Stimulated activated CD4-positive, alpha-beta T cell treated with anti-CD3 and anti-CD28 coated beads, Interleukin-12 subunit alpha, Interleukin-12 subunit beta, amount 100 ng/mL, for 24 hours (primary cell): ENCODE measurements at places on chromosomes 16 and 17.

GRCh38 chr16:57509231-57509923, 23.1 kb upstream of the DOK4 start:
- DNase-seq = no peak

GRCh38 chr16:68985855-68986254, 119.6 kb upstream of the HAS3 start:
- DNase-seq = no peak

- no peak for DNase-seq
Observed at GRCh38 chr17:57905875-57906455, 49.2 kb downstream of the CUEDC1 start.

GRCh38 chr17:35448214-35448898, at the start of gene SLFN13:
SLFN13 (minus strand) TSS chr17:35448766; CDS start chr17:35445680, 3,086 bp downstream.
- peak; percentile 79 for DNase-seq

GRCh38 chr16:15398618-15399316, 3.2 kb downstream of the MPV17L start:
- no peak for DNase-seq

DNA sequence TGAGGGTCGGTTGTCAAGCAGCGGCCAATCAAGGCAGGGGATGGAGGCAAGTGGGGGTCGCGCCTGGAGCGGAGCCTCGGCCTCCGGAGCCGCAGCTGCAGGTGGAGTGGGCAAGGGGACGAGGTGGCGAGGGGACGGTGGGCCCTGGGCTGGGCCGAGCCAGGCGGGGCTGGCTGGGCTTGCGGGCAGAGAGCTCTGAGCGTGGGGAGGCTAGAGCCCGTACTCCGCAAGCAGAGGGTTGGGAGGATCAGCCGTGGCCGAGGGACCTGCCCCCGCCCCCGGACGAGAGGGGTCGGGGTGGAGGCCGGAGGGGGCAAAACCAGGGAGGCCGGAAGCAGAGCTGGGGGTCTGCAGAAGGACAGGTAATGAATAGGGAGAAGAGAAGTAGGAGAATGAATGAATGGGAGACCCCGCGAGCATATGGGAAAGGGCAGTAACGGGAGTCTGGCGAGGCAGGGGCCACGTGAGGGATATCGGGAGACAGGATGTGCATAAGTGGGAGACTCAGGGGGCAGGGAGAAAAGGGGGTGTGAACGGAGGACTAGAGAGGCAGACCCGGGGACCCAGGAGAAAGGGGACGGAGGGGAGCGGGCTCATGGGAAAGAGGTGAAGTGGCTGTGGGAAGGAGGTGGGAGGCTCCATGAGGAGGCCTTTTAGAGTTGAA, at the start of gene KATNB1:
TSS of gene KATNB1 (plus strand) at position 16 of the 664 bp plus-strand sequence. CDS start 1,474 bp downstream, outside the sequence.
- no peak for DNase-seq

DNA sequence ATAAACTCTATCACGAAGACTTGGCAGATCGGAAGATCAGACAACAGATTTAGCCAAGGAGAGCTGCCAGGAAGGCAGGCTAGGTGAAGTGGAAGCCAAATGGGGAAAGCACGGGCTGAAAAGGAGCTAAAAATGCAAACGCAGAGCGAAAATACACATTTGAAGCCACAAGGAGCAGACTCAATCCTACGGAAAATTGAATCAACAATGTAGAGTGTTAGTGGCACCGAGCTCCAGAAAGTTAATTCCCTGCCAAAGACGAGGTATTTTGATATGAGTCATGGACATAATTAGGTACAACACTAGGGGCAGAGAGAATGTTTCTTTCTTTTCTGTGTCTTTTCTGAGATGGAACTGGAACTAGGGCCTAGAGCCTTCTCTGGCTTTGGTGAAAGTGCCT, 20.7 kb downstream of the GSG1L start:
- no peak for DNase-seq

DNA sequence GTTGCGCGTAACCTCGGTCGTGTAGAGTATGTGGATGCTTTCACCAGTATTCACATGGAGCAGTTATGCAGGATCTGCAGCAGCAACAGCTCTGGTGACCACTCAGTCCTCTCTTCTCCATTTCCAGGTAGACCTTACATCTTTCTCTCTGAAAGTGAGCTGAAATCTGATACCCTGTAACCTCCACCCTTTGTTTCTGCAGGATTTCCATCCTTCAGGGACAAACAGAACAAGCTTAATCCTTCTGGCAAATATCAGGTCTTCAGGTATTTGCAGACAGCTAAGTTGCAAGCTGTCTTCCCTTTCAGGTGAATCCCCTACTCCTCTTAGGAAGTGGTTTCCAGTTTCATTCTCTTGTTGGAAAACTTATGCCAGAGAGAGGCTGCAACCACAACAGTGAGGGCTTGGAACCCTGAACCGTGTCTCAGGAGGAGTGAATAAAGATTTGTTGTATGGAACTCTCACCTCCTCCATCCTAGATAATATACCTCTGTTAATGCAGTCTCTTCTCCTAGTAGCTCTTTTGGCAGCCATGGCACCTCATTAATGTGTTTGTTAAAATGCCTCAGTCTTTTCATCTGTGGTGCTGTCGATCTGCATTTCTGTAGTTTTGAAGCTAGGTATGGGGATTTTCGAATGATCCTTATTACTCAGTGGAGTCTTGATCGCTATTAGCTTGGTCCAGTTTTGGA, 172.5 kb downstream of the PRKCA start:
- no peak for DNase-seq

GRCh38 chr16:65116216-65116615, 5.6 kb downstream of the CDH11 start:
- DNase-seq = no peak

GRCh38 chr16:77298418-77299360, 99.5 kb downstream of the SYCE1L start:
- DNase-seq = no peak

DNA sequence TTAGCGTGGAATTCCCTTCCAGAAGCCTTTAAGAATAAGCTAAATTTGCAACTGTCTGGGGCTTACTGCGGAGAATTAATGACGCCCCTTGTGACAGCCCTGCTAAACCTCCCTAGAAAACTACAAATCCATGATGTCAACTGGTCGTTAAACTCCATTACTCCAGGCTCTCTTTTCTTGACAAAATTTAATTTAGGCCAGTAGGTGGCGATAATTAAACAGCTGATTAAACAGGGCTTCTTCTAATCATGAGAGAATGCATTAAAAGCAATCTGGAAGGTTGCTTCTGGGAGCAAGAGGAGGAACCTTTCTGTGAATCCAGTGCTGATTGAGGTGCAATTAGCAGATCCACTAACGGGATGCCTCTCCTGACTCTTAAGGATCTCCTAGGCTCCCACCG, 8.1 kb upstream of the NLRP1 start:
- no peak for DNase-seq

DNA sequence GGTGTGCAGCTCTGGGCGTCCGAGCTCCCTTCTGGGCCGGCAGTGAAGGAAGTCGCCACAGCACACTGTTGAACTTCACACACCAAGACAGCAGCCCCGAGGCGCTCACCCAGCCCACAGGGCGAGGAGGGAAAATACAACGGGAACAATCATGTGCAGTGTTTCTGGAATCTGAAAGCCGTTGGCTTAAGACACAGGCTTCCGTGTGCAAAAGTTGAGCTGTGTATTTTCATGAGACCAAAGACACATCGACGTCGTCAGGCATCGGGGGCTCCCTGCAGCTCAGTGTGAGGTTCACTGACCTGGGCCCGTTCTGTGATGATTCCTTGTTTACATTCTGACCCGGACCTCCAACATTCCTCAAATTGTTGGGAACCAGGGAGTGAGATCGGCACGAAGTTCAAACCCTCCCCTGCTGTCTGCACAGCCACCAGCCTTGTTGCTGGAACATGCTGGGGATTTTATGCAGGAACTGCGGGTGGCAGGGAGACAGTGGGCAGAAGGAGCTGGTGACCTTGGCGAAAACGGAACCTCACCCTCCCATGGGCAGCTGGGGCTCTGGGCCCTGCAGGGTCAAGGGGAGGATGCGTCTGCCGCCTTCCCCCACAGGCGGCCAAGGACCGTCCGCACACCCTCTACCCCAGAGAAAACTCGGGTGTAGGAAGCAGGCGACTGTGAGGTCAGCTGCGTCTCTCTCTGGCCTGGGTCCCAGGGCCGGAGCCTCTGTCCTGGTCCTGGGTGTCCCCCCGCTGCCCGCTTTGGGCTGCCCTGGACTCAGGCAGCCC, 72.2 kb downstream of the METRNL start:
- DNase-seq = no peak

DNA sequence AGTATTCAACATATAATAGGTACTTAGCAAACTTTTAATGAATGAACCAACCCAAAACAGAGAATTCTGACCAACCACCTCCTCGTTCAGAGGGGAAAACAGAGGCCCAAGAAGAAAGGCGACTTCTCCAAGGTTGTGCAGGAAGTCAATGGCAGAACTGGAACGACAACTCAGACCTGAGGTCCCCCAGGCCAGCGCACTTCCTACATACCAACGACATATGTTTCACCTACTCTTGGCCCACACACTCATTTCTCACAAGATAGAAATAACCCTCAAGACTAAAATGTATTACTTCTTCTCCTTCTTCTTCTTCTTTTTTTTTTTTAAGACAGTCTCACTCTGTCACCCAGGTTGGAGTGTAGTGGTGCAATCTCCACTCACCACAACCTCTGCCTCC, 14.4 kb downstream of the CHCT1 start:
- DNase-seq = no peak

DNA sequence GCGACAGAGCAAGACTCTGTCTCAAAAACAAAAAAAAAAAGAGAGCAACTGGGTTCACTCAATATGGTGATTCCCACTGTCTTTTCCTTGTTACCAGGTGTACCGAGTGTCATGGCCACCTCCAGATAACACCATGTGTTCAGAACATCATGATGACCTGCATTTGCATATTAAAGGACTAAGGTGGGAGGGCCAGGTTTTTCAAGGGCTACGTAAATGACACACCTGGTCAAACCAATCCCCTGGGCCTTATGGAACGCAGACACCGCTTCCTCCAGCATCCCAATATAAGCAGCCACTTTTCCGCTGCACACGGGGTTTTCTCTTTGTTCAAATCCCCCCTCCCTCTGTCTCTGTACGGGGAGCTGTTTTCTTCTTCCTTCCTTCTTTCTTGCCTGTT, 29.3 kb downstream of the WSCD1 start:
- no peak for DNase-seq
